ENCODE measurements at places on chromosomes 5 and 9.

- DNase-seq, result no peak
Observed at GRCh38 chr9:87249029-87249428, 248.6 kb upstream of the DAPK1 start.

GRCh38 chr9:131426545-131426944 lies 32.7 kb downstream of the PRRC2B start:
- no peak for DNase-seq

DNA sequence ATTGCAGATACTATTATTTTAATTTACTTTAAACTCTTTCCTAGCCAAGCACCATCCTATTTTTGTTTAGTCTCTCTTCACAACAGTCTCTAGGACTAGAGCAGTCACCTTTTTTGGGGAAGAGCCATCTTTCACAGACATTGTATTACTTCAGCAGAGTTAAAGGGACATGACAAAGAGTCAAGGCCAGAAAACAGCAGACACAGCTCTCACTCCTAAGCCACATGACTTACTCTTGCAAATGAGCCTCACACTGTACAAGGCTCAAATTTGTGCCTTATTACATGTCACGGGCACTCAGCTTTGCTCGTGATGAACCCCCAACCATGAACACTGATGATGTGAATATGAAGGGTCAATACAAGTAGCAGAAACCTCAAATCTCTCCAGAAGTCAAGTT lies 104.3 kb downstream of the ZNF608 start:
- DNase-seq, result no peak

- DNase-seq, result no peak
Observed at GRCh38 chr9:93646640-93647178, 70.3 kb downstream of the PHF2 start.

- peak; percentile 80 for DNase-seq
Observed at GRCh38 chr5:154446195-154447088, 645 bp downstream of the SAP30L start.

DNA sequence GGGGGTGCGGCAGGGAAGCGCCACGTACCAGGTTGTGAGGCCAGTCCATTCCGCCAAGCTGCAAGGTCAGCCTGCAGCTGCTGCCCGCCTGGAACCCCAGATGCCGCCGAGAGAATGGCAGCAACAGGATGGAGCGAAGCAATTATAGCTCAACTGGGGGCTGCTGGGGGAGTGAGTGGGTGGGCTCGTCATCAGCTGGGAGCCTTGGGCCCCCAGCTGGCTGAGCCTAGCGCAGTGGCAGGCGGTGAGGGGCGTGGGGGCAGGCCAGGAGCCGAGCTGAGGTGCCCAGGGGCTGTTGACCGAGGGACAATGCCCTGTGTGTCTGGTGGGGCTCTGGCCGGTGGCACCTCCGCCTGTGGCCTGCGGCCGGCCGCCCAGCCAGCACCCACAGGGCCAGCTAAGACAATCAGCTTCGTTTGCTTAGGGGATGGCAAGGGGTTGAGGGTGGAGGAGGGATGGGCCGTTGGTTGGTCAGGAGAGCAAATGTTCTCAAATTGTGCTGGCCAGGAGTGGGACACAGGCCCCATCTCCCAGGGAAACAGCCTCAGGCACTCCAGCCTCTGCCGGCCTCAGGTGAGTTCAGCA lies at the start of gene IL17B:
Gene IL17B (minus strand): TSS at position 116 of the 585 bp plus-strand sequence. CDS start 67 bp downstream, at position 49.
- DNase-seq, result no peak

- DNase-seq, result no peak
Observed at GRCh38 chr9:137266585-137267453, 10.7 kb upstream of the TOR4A start.

DNA sequence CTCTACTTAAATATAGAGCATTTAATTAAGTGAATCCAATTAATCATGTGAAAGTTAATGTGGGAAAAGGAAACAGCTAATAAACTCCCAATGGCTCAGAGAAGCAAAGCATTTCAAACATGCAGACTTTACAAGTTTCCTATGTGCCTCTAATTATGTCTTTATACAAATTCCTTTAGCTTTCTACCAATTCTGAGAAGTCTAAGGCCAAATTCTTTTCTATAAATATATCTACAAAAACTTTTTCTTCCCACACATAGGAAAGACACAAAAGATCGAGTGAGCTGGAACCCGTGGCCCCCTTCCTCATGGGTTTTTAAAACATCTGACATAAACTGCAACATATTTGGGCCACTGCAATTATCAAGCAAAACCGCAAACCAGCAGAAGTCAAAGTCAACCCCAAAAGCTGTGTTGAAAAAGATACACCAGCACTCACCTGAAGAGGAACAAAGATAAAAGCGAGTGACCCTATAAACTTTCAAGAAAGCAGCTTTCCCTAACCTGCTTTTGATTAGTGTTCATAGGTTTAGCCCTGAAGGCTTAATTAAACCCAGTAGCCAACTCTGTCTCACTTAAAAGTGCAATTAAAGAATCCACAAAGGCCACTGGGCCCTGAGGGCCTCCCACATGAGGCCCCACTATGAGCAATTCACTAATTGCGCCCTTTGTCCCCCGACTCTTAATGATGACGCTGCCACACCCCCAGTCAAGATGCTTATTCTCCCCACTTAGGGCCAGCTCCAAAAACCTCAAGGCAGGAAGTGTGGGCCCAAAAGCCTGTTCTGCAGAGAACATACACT lies 12.1 kb downstream of the SEMA5A start:
- DNase-seq, result peak; percentile 43

GRCh38 chr5:1750469-1750868 lies 49.2 kb downstream of the MRPL36 start:
- DNase-seq, result no peak

GRCh38 chr5:88555674-88556073 lies 287.0 kb upstream of the TMEM161B start:
- no peak for DNase-seq

DNA sequence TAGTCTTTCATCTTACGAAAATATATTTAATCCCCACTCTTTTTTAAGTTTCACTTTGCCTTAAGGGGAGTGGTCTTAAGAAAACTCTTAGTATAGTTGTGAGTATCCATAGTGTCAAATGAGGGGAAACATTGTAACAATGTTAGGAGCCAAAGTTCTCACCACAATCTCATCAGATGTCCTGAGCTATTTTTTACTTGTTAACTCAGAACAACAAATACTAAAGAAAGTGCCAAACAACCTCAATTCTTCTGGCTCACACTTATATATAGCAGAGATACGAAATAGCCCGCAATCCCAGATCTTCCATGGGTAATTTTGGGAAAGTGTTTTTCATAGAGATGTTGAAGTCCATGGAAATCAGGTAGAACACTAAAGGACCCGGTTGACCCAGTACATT lies 194.0 kb upstream of the DMRT1 start:
- DNase-seq, result no peak

GRCh38 chr5:127012916-127013315 lies 17.4 kb downstream of the MARCHF3 start:
- peak; percentile 34 for DNase-seq

GRCh38 chr9:38359297-38359653 lies 33.2 kb upstream of the ALDH1B1 start:
- no peak for DNase-seq

GRCh38 chr5:133895979-133896845 lies 72.2 kb downstream of the C5orf15 start:
- DNase-seq, result no peak

- no peak for DNase-seq
Observed at GRCh38 chr5:149651686-149652085, 70.4 kb downstream of the ARHGEF37 start.

- no peak for DNase-seq
Observed at GRCh38 chr5:78002690-78003089, 226.6 kb upstream of the TBCA start.

DNA sequence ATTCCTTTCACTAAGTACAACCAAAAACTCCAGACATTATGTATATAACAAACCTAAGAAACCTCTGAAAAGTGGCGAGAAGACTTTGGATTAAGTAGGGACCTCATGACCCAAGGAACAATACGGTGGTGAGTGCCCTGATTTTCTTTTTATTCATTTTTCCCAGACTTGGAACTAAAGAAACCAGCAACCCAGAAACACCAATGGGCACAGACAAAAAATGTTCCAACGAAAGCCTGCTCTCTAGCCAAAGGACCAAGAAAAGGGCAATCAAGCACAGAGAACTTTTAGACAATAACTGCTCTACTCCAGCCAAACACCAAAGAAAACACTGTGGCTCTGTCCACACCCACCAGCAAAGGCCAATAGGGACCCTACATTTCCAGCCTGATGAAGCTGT lies 66.2 kb upstream of the SSBP2 start:
- DNase-seq, result no peak

GRCh38 chr5:60945813-60946187 lies 795 bp downstream of the NDUFAF2 start:
- DNase-seq, result peak; percentile 70

GRCh38 chr9:4689021-4689420 lies 9.7 kb downstream of the CDC37L1 start:
- no peak for DNase-seq

- DNase-seq, result no peak
Observed at GRCh38 chr5:98865690-98866089, 63.1 kb downstream of the CHD1 start.

DNA sequence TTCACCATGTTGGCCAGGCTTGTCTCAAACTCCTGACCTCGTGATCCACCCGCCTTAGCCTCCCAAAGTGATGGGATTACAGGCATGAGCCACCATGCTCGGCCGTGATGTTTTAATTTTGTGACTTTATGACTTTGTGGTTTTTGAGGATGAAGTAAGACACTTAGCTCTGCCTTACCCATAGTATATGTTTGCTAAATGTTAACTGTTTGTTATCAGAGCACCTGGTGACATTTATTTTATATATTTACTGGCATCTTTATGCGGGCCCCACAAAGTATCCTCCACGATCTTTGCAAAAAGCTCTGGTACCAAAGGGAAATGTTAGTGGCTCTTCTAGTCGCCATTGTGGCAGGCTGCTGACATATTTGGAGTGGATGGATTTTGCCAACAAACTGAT lies 6.7 kb downstream of the SLC23A1 start:
- DNase-seq, result no peak

- no peak for DNase-seq
Observed at GRCh38 chr9:69193685-69194032, 19.6 kb downstream of the TJP2 start.

GRCh38 chr5:995318-995717 lies 13.3 kb upstream of the NKD2 start:
- DNase-seq, result no peak

DNA sequence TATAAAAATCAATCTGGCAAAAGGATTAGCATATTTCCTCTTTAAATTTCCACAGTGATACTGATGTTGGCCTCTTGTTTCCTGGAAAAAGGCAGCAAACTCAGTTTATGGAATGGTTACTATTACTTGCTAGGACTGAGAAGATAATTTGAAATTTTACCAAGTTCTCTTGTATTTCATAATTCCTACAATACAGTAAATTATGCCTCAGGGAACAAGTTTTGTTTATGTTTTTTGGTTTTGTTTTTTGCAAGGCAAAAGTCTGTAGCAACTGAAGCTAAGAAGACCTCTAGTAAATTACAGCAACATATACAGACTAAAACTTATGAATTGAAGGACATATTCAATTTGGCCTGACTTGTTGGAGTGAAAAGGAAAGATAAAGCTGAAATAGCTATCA lies 30.2 kb upstream of the SLCO6A1 start:
- no peak for DNase-seq

- peak; percentile 96 for DNase-seq
Observed at GRCh38 chr9:91945277-91946085, 4.5 kb downstream of the ROR2 start.

DNA sequence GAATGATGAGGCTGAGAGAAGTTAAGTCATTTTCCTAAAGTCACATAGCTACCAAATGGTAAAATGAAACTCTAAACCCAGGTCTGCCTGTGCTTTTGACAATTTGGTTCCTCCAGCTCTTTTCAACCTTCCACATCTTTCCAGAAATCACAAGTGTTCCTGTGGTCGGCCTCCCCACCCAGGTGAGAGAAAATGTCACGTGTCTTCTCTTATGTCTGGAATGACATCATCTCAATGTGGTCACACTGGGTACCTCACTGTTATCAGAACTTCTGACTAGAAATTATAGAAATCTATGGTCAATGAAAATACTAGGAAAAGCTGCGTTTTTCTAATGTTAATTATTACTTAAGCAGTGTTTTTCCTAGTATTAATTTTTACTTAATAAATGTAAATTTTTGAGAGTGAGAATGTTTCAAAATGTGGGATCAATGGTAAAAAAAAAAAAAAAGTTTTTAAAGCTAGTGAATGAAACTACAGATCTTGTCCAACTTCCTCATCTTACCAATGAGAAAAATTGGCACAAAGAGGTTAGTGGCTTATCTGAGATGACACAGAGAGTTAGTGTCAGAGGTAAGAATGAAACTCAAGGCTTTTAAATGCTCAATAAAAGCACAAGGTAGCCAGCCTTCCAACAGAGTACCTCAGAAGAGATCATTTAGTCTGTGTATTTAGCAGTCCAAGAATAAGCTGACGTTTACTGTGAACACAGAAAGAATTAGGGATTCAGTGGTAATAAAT lies 228.7 kb upstream of the NR4A3 start:
- DNase-seq, result no peak

DNA sequence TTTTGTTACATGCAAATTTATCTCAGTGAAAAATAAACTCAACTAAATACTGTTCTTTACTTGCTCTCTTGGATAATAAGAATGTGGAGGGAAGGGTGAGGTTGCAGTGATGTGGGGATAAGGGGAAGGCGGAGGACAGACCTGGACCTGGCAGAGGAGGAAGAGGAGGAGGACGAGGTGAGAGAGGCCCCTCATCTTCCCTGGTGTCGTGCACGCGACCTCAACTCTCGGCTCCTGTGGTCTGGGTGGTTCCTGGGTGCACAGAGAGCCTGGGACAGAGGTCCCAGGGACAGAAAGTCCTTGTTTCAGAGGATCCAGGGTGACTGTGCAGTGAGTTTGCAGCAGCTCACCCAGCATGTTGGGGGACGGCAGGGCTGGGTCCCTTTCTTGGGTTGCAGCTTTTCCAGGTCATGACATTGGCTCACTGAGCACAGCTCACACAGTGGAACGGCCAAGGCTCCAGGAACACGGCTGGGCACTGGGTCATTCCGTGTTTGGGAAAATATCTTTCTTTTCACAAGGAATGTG lies 37.7 kb upstream of the LPCAT1 start:
- no peak for DNase-seq

- DNase-seq, result no peak
Observed at GRCh38 chr5:3542158-3542557, 53.5 kb upstream of the IRX1 start.

DNA sequence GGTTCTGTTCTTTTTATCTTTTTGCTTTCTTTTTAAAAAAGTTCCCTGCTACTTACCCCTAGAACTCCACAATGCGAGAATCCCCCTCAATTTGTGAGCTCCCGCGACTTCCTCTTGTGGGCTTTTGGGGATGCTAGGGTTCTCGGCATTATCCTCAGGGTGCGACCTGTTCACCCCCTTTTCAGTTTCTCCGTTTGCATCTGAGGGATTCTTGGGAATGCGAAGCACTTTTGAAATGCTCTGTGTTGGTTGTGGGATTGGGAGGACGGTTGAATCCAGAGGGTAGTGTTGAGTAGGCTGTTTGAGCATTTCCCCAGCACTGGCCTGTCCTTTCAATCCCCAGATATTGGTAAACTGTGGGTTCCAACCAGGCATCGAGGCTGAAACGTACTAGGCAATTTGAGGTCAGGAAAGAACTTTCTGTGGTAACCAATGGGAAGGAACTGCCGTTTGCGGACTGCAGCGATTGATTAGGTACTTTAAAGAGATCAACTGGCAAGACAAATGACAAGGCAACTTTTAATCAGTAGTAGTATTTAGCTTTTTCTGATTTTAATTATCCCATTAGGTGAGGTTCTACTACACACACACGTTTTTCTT lies 415 bp downstream of the XRCC4 start:
- peak; percentile 49 for DNase-seq

GRCh38 chr9:76900884-76901440 lies 5.0 kb downstream of the PRUNE2 start:
- DNase-seq, result no peak

GRCh38 chr9:100206899-100207298 lies 107.9 kb downstream of the INVS start:
- DNase-seq, result no peak

Measured in fibroblast of villous mesenchyme (primary cell).